T-cell (primary cell): ENCODE measurements at places on chromosomes 5 and 9.

GRCh38 chr9:120562861-120563443 is 17.0 kb downstream of the CDK5RAP2 start:
- DNase-seq = no peak

- DNase-seq = no peak
Measured at GRCh38 chr5:145585443-145586148, 249.5 kb downstream of the PRELID2 start.

DNA sequence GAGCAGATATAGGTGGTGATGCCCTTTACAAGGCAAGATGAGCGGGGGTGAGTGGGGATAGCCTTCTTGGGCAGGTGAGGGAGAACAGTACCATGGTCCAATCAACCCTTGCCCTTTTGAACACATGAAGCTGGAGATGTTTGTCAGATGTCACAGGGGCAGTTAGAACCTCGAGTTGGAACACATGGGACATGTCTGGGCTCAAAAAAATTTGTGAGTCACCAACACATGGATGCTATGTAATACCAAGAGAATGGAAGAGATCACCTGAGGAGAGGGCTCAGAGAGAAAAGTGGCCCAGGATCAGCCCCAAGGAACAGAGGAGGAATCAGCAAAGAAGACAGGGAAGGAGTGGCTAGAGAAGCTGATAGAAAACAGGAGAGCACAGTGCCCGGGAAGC is 4.7 kb downstream of the PHYKPL start:
- DNase-seq = no peak

DNA sequence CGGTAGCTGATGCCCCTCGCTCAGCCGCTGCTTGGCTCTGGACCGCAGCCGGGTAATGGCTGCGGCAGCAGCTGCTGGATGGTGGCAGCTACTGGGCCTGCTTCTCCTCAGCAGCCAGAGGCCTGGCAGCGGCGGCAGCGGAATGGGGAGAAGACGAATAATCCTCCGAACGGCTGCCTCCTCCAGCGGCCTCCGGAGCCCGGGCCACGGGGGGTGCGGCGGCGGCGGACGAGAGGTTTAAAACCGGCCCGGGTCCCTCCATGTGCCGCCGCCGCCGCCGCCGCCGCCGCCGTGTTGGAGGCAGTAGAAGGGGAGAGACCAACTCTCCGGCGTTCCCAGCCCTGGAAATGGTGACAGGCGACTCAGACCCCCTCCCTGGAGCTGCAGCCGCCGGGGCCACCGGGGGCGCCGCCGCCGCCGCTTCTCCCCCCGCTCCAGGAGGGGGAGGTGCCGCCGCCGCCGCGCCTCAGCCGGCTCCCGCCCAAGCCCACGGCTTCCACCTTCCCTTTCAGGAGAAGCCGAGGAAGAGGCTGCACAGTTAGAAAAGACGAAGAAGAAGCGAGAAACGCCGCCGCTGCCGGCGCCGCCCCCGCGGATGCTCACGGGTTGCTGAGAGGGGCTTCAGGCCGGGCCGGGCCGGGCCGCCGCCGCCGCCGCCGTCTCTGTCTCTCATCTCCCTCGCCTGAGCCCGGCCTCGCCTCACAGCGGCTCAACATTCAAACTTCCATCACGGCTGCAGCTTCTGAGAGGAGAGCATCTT is 118.4 kb upstream of the PRSS3 start:
- no peak for DNase-seq

DNA sequence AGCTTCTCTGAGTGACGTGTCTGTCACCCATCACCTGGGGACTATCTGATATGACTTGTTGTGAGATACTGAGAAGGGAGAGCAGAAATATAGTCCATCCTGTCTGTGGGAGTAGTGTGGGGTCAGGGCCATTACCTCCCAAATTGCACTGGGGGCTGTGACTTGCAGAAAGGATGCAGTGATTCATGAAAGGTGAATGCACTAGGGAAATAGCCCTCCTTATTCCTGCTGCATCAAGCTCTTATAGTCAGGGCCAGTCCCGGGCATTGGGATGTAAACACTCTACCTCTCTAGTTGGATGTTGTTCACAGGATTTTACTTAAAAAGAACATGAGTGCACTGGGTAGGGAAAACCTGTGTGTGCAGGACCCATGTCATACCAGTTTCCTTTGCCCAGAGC is 124.8 kb downstream of the STK32A start:
- DNase-seq = no peak
